Fibroblast of upper back skin (primary cell): ENCODE measurements at places on chromosomes 12 and 14.

- DNase-seq: peak; percentile 87
These were observed 76.3 kb upstream of the RTL1 start for GRCh38 chr14:100979780-100980179.

- peak; percentile 11 for DNase-seq
These were observed 127.0 kb upstream of the RPH3A start for GRCh38 chr12:112664569-112664968.

DNA sequence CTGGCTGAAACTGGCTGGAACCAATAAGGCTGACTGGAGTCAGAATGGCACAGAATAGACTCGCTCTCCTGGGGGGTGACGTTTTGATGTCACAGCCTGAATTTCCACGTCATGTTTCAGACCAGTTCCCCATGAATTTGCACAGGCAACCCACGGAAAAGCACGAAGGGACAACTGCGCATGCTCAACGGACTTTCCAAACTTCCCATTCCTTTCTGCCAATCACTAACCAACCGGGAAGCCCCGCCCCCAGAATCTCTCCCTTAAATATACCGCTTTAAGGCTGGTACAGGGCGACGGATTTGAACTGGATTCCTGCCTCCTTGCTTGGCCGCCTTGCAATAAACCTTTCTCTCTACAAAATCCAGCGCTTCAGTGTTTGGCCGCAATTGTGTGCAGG, 434.7 kb downstream of the APAF1 start:
- DNase-seq: no peak

DNA sequence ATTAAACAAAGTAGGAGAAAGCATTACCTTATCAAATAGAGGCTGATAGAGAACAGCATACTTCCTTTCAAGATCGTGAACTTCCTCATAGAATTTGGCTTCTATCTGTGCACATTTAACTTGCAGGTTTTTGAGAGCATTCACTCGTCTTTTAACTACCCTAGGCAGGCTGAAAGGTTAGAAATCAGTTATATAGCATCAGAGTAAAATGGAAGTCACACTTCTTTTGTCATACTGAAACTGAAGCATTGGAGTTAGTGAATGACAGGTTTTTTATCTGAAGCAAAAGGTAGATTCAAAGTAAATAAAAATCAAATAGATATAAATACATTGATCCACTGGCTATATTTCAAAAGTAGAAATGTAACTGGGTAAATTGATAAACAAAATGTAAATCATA, 24.4 kb downstream of the NAP1L1 start:
- no peak for DNase-seq

DNA sequence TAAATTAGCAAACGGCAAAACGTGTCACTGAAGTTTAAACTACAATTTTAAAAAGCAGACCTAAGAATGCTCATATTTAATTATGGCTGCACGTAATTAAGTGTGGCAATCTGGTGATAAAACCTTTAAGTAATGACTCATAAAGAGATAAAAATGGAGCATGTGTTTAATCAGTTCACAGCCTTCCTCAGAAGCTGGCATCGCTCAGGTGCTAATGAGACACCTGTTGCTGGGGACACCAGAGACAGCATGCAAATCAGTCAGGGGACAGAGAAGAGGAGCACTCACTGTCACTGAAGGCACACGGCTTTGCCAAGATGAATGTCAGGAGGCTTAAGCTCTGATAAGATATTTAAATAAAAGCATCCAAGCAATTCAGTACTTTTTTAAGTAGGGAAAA, 840.3 kb downstream of the GALC start:
- DNase-seq: no peak

DNA sequence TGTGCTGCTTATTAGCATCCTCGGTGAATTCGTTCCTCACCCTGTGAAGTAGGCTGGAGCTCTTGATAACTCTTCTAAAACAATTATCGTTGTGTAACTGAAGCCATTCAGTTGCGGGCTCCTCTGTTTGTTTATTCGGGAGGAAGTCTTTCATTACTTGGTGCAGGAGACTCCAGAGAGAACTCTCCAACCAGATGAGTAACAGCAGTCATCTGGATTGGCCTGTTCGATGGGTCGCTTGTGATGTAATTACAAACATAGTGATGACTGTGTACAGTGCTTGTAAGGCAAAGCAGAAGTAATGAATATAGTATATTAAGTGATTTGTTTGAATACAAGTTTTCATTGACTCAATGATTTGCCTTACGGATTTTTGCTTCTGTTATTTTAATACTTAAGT, 10.9 kb downstream of the ATP6V0A2 start:
- DNase-seq: no peak

GRCh38 chr12:66024949-66025348, 105.6 kb downstream of the LLPH start:
- peak; percentile 47 for DNase-seq

DNA sequence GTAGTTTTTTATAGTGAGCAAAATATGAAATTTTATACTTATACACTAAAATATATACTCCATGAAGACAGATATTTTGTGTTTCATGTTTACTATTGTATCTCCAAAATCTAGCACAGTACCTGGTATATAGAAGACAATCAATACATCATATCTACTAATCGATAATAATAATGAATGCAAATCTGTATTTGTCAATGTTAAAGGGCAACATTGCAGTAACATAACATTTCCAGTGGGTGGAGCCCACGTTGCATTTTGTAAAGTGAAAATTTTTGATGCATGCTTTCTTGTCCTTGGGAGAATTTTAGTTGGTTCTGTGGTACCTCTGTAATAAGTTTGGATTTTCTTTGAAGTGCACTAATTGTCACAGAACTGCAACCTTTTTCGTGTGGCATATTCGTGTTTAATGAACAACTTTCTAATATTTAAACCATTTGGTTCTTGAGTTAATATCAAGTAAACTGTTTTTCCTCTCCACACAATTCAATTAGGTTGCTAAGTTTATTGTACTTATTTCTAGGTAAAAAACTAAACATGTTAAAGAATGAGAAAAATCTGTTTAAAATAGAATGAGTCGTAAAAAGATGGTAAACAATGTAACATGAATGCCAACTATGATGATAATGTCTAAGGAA, 47.4 kb downstream of the AVPR1A start:
- peak; percentile 27 for DNase-seq

- peak; percentile 93 for DNase-seq
These were observed 116.8 kb upstream of the SLC38A4 start for GRCh38 chr12:46942579-46942978.

DNA sequence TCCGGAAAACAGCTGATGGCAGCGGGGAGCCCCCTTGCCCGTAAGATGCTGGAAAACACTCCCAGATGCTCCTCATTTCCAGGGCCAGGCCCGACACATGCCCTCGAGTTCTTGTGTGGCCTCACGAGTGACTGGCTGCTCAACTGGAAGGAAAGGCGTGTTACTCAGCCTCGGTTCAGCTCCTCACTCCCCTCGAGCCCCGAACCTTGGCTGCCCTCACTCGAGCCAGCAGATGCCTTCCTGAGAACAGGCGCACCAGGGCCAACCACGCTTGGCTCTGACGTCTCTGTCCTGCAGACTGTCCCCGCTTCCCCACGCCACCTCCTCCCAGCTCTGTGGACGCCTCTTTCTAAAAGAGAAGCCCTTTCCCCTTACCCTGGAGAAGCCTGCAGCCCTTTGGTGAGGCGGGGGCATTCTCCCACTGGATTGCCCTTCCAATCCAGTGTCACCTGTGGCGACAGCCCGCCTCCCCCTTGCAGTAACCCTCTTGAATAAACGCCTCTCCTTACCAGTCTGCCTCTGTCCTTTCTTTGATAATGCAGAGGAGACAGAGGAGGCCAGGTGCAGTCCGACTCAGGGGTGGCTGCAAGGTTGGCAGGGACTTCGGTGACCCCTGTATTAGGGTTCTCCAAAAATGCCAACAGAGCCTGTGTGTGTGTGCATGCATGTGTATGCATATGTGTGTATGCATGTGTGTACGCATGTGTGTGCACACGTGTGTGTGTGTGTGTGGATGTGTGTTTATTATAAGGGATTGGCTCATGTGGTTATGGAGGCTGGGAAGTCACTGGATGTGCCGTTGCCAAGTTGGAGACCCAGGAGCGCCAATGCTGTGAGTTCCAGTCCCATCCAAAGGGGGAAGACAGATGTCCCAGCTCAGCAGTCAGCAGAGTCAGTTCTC, 166.3 kb downstream of the KIF26A start:
- no peak for DNase-seq

- DNase-seq: no peak
These were observed 204.3 kb downstream of the ASCL1 start for GRCh38 chr12:103161582-103162362.

- DNase-seq: no peak
These were observed 5.5 kb downstream of the SLC25A47 start for GRCh38 chr14:100328495-100329163.

DNA sequence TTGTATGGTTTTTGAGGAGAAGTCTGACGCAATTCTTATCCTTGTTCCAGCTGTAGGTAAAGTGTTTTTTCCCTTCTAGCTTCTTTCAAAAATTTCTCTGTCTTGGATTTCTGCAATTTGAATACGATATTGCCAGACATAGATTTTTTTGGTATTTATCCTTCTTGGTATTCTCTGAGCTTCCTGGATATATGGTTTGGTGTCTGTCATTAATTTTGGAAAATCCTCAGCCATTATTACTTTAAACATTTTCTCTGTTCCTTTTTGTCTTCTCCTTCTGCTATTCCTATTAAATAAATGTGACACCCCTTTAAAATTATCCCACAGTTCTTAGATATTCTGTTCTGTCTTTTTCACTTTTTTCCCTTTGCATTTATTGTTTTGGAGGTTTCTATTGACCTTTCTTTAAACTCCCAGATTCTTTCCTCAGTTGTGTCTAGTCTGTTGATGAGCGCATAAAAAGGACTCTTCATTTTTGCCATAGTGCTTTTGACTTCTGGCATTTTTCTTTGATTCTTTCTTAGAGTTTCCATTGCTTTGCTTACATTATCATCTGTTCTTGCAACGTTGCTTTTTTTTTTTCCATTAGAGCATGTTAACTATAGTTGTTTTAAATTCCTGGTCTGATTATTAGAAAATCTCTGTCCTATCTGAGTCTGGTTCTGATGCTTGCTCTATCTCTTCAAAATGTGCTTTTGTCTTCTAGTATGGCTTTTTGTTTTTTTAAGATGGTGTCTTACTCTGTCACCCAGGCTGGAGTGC, 129.1 kb downstream of the MSRB3 start:
- no peak for DNase-seq

GRCh38 chr14:35221462-35221861, 70.7 kb upstream of the PSMA6 start:
- no peak for DNase-seq

- peak; percentile 83 for DNase-seq
These were observed 47.5 kb downstream of the MRPL42 start for GRCh38 chr12:93514853-93515252.

DNA sequence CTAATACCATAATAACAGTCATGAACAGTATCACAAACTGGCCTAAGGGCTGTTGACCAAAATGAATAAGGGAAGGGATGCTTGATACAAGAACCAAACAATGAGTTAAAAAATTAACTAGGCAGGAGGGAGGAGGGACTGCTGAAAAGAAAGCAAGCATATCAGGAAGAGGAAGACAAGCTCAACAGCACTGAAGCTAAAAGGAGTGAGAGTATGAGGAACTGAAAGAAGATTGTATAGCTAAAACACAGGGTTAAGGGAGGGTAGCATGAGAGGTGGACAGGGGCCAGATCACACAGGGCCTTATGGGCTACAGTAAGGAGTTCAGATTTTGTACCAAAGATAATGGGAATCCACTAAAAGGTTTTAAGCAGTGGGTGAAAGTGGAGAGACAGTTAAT, 34.1 kb downstream of the ITGA7 start:
- DNase-seq: no peak

GRCh38 chr12:9040484-9041186, 51.3 kb downstream of the KLRG1 start:
- no peak for DNase-seq

DNA sequence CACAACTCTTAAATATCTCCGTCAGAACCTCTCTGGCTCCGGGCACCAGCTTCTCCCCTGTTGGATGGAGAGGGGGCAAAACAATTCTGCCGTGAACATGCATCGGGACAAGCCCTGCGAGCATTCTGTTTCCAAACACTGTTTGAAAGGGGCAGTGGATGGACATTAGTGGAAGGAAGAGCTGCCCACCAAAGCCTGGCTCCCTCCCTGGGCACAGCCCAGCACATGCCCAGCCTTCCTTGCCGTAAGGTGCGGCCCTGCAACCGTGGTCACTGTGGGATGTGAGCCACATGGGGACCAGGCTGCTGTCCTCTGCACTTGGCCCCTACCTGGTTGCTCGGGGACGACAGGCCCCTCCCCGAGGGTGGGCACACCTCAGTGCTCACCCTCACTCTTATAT, 54.0 kb downstream of the TRAFD1 start:
- no peak for DNase-seq

GRCh38 chr12:53722450-53723041, 4.7 kb downstream of the CALCOCO1 start:
- no peak for DNase-seq

DNA sequence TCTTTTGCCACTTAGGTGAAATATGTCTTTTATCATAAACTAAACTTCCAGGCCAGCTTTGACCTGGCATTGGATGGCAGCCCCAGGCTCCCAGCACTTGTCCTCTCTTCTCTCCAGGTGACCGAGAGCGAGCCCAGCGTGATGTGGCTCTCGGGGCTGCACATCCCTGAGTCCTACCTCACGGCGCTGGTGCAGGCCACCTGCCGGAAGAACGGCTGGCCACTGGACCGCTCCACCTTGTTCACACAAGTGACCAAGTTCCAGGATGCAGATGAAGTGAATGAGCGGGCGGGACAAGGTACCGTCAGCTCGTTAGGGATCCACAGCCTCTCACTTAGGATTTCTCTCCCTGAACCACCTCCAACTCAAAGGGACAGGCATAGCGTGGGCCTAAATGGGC, 39.4 kb downstream of the CCDC92 start:
- no peak for DNase-seq

- DNase-seq: no peak
These were observed 51.3 kb upstream of the LIN7A start for GRCh38 chr12:80988986-80989385.

DNA sequence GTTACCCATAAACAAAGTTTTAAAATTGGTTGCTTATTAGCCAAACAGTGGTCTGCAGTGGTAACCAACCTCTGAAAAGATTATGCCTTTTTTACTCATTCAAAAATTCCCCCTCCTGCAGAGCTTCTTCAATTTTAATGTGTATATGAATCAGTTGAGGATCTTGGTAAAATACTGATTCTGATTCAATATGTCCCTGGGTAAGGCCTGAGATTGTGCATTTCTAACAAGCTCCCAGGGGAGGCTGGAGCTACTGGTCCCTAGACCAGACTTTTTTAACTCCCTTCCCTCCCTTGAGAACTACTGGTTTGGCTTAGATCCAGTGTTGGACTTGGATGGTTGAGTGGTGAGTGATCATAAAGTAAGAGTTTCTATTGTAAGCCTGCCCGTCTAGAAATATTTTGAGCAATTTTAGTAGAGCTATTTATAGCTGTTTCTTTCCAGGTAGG, 90.2 kb downstream of the FUT8 start:
- peak; percentile 86 for DNase-seq

GRCh38 chr12:120247183-120247582, 18.3 kb downstream of the PXN start:
- DNase-seq: no peak

- no peak for DNase-seq
These were observed 27.4 kb downstream of the OAS2 start for GRCh38 chr12:113005762-113006161.

GRCh38 chr12:8609061-8609570, 3.5 kb downstream of the AICDA start:
- peak; percentile 41 for DNase-seq

GRCh38 chr12:87847147-87847546, 182.1 kb downstream of the C12orf50 start:
- no peak for DNase-seq

- no peak for DNase-seq
These were observed 245.9 kb downstream of the FOXN3 start for GRCh38 chr14:89171168-89171567.
